Stimulated activated CD4-positive, alpha-beta T cell treated with anti-CD3 and anti-CD28 coated beads, Interleukin-1b, Interleukin-23, amount 100 ng/mL, for 48 hours (primary cell): ENCODE measurements at places on chromosomes 12 and 14.

- DNase-seq = no peak
Observed at GRCh38 chr14:99809859-99810558, 16.8 kb downstream of the EML1 start.

- no peak for DNase-seq
Observed at GRCh38 chr14:61559641-61560201, 135.6 kb upstream of the HIF1A start.

DNA sequence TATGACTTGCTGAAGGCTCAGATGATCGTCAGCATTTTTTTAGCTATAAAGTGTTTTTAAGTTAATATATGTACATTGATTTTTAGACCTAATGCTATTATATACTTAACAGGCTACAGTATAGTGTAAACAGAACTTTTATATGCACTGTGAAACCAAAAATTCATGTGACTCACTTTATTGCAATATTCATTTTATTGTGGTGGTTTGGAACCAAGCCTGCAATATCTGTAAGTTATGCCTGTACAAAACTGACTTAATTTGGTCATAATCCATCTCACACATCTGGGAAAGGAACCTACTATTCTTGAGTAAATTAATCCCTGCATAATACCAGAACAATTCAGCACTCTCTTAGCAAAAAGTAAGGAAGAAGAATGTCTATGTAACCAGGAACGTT is 390.7 kb downstream of the SYT1 start:
- DNase-seq = no peak

GRCh38 chr12:111359231-111359913 is 9.5 kb downstream of the PHETA1 start:
- peak; percentile 68 for DNase-seq

DNA sequence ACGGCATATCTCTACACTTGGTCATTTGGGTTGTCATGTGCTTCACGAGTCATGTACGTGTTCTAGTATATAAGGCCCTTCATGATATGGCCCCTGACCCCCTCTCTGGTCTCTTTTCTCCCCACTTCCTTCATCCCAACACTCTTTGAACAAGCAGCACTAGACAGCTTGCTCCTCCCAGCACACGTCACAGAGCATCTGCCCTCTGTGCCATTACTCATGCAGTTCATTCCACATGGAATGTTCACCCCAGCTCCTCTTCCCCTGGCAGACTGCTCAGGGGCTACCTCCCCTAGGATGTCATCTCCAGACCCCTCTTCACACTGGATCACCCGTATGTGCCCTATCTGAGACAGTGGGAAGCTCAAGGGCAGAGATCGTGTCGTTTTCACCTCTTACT is 14.1 kb upstream of the LRP1-AS start:
- DNase-seq = no peak

- DNase-seq = peak; percentile 16
Observed at GRCh38 chr14:88422919-88423650, 37.6 kb downstream of the SPATA7 start.

GRCh38 chr12:111387747-111388323 is 17.9 kb upstream of the SH2B3 start:
- no peak for DNase-seq

DNA sequence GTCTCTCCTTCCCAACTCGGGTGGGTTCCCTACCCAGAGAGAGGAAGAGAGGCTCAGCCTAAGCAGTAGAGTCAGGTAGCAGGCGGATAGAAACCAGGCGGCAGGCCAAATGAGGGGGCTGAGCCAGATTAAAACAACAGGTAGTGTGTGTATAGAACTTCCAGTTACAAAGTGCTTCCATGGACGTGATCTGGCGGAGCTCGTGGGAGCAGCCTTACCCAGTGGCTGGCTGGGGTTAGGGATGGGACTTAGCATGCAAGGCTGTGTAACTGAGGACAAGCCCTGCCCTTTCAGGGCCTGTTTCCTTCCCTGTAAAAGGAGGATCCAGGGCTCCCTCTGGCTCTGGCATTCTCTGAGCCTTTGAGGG is 8.3 kb downstream of the KRT80 start:
- no peak for DNase-seq

GRCh38 chr14:44803239-44803905 is 158.4 kb downstream of the KLHL28 start:
- DNase-seq = no peak

DNA sequence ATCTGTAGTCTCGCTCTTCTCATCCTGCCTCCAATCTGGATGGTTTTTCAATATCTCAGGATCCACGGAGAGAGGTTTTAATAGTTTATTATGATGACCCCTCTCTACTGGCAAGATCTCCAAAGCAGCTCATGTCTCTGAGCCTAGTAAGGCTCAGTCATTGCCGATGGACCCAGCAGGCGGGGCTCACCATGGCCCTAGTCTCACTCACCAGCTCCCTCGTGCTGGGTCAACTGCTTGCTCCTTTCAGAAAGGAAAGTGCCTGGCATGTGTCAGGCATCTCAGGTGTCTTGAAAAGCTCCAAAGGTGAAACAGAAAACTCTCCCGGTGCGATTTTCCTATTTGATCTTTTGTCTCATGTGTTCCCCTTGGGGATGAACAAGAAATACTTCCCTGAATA is 179.0 kb downstream of the CALM1 start:
- DNase-seq = no peak

DNA sequence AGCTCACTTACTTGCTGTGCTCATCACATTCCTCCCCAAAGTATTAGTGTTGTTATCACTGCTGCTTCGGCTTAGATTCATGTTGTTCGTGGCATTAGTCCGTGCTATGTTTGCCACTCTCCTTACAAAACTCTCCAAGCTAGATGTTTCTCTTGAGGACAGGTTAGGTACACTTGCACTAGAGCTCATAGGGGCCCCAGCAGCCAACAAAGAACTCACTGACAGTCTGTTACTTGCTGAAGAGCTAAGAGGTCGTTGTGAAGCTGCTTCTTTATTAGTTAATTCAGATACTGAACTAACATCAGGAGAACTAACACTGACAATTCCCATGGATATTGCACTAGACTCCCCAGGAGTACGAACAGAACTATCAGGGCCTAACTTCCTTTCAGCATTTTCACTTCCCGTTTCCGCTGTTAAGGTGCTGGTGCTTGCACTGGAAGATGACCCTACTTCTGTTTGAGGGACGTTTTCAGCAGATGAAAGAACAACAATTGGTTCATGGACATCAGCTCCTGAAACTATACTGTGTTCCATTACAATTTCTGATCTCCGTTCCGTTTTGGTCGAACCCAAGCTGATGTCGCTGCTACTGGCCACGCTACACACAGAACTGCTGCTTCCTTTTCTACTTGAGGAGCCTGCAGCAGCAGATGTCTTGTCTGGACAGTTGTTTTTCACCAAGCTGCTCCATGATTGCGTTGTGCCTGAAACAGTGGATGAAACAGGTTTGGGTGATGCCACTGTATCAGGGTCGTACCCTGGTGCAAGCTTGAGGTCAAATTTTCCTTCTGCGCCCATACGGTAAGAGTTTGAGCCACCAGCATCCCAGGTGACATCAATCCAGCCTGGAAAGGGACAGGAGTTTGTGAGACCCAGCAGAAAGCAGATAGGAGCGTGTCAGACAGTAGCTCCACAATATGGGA is 78.7 kb downstream of the HECTD1 start:
- no peak for DNase-seq

DNA sequence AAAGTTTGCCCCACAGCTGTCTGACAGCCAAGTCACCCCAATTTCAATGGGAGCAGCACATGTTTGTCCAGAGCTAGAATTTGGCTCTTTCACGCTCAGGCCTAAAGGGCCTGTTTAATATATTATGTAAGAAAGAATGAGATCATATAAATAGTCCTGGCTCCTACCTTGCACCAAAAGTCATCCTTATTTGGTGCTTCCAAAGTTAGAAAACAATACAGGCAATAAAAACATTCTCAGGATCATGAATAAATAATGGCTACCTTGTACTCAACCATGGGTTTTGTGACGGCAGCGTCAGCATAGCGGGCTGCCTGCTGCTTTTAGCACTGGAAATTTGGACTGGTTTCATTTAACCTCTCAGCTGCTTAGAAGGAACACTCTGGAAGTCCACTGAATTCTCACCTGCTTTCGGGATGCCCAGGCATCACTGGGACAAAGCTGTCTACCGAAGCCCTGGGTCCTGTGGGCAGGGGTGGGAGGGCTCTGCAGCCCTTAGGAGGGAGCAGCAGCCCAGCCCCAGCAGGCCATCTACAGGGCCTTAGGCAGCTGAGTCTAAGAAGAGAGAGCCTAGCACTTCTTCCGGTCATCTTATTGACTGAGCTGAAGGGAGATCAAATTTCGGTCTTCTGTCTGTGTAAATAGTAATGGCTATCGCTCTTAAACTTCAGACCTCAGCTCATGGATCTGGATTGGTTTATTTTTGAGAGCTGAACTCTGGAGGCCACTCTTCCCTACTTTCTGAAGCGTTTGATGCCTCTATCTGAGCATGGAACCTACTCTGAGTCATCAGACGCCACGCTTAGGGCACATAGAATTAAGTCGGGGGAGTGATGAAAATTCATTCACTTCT is 106.5 kb downstream of the SAMD4A start:
- no peak for DNase-seq

DNA sequence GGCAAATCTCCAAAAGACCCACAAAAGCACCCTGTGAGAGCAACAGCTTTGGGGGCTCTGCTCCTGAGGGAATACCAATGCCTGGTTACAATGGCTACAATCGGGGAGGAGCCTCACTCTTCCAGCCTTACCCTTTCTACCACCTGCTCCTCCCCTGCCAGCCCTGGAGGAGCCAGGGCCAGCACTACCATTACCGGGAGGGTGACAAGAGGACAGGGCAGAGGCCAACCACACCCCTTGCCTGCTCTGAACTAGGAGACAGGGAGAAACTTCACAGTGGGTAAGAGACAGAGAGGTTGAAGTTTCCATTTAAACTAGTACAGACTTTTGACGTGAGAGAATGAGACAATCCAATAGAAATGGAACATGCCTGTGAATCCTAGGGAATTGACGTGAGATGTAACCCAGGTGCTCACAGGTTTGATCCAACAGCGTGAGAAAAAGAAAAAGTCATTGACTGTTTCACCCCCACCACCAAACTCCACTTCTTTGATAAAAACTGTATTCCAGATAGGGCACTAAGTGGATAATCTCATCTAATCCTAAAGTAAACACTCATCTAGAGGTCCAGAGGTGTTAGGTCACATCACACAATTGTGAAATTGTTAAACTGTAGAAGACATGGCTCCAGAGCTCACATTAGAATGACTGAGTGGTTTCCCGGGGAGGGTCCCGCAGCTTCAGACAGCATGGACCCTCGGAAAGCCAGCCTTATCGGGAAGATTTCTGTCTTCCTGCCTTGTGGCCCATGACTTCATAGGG is 8.4 kb upstream of the TC2N start:
- no peak for DNase-seq

DNA sequence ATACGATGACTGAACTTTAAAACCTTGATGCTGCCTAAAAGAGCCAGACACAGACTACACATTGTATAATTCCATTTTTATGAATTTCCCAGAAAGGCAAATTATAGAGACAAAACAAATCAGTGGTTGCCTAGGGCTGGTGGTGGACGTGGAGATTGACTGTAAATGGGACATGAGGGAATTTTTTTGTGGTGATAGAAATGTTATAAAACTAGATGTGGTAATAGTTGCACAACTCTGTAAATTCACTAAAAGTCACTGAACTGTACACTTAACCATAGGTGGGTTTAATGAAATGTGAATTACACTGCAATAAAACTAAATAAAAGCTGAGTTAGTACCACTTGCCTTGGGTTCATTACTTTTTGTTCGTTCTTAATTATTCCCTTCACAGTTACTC is 72.1 kb downstream of the PLEKHA5 start:
- DNase-seq = no peak

DNA sequence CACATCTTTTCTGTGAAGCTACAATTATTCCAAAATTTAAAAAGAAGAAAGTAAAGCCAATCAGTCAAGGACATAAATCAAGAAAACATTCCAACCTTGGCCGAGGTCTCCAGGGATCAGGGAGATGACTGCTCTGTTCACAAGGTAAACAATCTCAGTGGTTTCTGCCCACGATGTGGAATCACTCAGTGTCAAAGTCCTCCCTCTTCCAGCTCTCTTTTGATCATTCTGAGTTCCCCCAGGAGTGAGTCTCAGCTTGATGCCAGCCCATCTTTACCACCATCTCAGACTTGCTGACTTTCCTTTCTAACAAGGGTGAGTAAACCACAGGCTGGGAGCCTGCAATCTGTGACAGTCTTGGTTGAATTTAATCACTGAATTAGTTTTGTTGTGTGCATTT is 4.8 kb upstream of the SERPINA9 start:
- no peak for DNase-seq

DNA sequence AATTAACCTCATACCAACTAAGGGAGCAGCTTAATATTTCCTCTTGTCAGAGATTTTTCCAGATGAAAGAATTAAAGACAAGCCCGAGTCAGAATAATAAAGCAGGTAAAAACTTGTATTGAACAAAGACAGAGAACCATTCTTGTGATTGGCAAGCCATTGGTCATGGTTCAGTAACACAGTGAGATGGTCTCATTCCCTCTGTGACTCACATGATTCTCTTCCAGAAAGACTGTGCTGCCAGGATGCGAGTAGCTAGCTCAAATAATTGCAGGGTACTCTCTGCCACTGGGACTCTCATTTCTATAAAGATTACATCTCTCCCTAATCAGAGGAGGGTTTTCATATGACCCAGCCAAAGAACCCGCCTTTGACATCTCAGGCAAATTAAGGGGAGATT is 179.4 kb downstream of the PHLDA1 start:
- no peak for DNase-seq

DNA sequence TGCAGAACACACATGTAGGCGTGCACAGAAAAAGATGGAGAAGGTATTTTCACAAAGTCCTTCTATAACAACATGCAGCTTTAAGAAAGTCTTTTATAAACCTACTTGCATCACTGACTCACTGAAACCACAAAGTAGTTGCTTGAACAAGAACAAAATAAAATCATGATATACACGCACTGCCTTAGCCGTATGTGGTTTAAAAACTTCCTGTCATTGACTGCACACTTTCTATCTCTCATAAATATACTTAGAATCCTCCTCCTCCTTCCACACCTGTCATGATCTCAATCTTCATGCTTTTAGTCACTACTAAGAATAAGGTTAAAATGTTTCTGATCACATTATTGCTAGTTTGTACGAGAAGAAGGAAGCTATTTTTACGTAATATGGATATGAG is 31.8 kb upstream of the RAD51AP1 start:
- DNase-seq = no peak

GRCh38 chr12:40325349-40325960 is 100.7 kb downstream of the LRRK2 start:
- no peak for DNase-seq

DNA sequence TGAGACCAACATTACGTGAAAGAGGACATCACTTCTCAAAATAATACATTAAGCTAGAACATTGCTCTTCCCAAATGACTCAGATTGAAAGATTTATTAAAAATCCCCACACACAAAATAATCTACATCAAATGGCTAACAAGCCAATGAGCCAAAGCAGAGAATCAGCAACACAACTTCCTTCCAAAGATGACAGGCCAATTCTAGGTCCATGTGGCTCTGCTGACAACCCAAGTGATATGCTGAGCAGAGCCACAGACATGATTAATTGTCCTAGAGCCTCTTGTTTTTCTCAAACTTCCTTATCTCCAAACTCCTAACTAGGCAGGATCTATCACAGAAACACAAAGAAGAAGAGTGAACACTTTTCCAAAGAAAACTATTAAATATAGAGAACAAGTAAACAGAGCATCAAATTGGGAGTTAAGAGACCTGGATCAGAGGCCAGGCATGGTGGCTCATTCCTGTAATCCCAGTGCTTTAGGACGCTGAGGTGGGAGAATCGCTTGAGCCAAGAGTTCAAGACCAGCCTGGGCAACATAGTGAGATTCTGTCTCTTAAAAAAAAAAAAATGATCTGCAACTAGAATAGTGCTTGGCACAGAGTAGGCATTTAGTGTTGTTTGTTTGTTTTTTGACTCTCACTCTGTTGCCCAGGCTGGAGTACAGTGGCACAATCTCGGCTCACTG is 38.5 kb downstream of the SENP1 start:
- DNase-seq = no peak
